ENCODE measurements at places on chromosomes 7 and 10. TPM values are rescaled to one million over a fixed set of nuclear protein-coding genes. Genes with fewer than 3 reads are reported as not detected.

SKIDA1 gene
- 2.0 TPM for total RNA-seq

GRCh38 chr10:25817200-25817599 is 116.8 kb upstream of the MYO3A start:
- no peak for DNase-seq

PDE6C gene
- total RNA-seq: not detected

DNA sequence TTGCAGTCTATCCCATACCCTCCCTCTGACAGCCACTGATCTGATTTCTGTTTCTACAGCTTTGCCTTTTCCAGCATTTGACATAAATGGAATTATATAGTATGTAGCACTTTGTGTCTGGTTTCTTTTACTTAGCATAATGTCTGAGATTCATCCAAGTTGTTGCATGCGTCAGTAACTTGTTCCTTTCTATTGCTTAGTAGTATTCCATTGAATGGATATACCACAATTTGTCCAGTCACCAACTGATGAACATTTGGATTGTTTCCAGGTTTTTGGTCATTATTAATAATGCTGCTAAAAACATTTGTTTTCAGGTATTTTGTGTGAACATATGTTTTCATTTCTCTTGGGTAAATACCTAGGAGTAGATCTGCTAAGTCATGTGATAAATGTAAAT is 6.5 kb upstream of the KIAA1549 start:
- DNase-seq: no peak

- DNase-seq: no peak
Measured at GRCh38 chr10:100157156-100157555, 28.7 kb downstream of the ERLIN1 start.

SDK1 gene
- total RNA-seq: 16.2 TPM
